ENCODE measurements at places on chromosomes 11 and 22.

GRCh38 chr22:48396785-48397530 is 1430.7 kb downstream of the BRD1 start:
- DNase-seq, result no peak

DNA sequence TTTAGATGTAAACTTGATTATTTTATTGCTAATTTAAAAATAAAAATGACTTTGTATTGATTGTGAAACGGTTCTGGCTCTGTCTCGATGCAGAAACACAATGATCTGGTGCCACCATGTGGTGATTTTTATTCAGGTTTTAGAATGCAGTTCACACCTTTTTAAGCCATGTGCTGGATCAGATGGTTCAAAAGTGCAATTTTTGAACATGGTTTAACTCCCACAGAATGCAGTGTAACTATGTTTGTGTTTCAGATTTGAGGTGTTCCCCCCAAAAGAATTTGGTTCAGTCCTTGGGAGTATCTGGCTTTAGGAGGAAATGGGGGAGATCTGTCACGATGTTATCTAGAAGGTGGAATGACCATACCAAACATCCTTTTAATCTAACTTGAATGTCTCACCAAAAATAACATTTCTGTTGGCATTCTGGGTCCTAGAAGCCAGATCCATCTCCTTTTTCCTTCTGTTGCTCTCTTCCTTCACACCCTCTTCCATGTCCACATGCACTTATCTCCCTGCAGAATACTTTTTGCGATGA is 7.9 kb downstream of the MRPL16 start:
- no peak for DNase-seq

- no peak for DNase-seq
Observed at GRCh38 chr22:34017205-34017604, 96.9 kb upstream of the LARGE1 start.

DNA sequence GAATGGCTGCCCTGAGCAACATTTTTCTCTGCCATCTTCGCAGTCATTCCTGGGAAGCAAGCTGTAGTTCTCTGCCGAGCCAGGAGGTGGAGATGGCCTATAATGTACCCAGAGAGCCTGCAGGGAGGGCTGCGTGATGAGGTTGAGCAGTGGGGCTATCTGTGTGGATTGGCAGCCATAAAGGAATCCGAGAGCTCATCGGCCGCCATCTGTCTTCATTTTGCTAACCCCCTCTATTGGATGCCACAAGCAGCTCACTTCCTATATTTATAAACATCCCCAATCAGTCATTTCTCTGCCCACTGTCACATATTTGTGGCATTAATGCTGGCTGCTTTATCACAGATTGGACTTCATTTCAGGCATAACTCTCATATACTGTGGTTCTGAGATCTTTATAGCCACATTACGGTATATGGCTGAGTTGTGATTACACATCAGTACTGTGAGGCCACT is 209.5 kb downstream of the NTM start:
- peak; percentile 23 for DNase-seq

Measured in amygdala (tissue), 56 donors.